Stimulated activated CD8-positive, alpha-beta memory T cell treated with anti-CD3 and anti-CD28 coated beads, Interleukin-4, amount 100 ng/mL, for 24 hours (primary cell): ENCODE measurements at places on chromosomes 2 and 18.
A peak's percentile ranks its signal among the peaks of the same experiment; 100 is the strongest.

GRCh38 chr18:36316246-36316645 lies 18.7 kb downstream of the FHOD3 start:
- no peak for DNase-seq

DNA sequence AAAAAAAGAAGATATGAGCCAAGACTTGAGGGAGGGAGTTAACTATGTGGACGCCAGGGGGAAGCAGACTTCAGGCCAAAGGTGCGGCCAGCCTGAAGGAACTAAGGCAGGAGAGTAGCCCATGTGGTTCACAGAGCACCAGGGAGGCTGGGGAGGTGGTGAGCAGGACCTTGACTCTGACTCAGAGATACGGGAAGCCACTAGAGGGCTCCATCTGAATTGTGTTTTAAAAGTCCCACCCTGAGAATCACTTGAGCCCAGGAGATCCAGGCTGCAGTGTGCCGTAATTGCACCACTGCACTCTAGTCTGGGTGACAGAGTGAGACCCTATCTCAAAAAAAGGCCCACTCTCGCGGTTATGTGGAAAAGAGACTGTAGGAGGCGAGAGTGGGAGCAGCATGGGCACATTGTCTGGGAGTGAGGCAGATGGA lies 12.3 kb downstream of the CEP192 start:
- DNase-seq = no peak

DNA sequence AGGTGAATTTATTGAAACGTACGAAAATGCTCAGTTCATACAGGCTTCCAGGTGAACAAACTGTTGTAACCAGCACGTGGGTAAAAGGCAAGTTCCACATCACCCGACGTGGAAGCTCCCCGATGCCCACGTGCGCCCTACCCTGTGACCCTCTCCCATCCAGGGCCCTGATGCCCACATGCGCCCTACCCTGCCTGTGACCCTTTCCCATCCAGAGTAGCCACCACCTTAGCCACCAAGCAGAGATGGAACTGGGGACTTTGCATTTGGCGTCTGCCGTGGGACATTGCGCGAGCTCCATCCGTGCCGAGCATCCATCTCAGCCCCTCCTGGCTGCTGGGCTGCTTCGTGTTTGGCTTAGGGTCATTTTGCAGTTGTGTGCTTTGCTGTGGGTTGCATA lies 37.5 kb downstream of the ANO7 start:
- no peak for DNase-seq

GRCh38 chr2:192885569-192886160 lies 690.9 kb upstream of the TMEFF2 start:
- no peak for DNase-seq

GRCh38 chr2:69083235-69083748 lies 70.3 kb downstream of the ANTXR1 start:
- no peak for DNase-seq

GRCh38 chr18:60809937-60810336 lies 437.4 kb upstream of the MC4R start:
- DNase-seq = no peak

- DNase-seq = no peak
Observed at GRCh38 chr2:238306672-238306998, 13.7 kb upstream of the TRAF3IP1 start.

GRCh38 chr2:172792711-172793110 lies 57.1 kb downstream of the RAPGEF4 start:
- DNase-seq = no peak

- DNase-seq = no peak
Observed at GRCh38 chr2:225086915-225087314, 44.6 kb upstream of the DOCK10 start.

DNA sequence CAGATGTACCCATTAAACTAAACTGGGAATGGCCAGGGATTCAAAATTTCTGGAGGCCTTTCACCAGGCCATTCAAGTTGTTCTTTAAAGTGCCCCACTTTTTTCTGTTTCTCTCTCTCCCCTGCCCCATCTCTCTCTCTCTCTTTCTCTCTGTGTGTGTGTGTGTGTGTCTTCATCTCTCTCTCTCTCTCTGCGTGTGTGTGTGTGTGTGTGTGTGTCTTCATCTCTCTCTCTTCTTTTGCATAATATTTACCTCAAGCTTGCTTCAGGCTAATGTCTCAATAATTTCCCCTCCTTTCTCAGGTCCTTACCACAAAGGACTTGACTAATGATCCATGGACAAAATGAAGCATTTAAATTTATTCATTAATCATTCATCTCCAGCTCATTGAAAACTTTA lies 164.2 kb upstream of the KLHL14 start:
- DNase-seq = no peak

GRCh38 chr2:146324951-146325350 lies 1519.9 kb upstream of the ACVR2A start:
- DNase-seq = no peak

DNA sequence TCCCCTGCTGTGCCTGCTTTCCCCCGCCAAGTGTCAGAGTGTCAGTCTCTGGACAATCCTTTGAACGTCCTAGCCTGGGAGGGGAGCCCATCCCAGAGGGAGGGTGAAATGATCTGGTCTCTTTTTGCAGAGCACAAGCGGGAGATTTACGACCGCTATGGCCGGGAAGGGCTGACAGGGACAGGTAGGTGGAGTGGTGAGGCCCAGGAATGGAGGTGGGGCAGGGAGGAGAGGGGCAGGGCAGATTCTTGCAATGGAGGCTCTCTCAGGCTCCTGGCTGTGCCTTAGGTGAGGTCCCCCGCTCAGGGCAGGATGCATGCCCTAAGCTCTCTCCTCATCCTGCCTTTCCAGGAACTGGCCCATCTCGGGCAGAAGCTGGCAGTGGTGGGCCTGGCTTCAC lies 2.4 kb downstream of the DNAJB2 start:
- DNase-seq = no peak

- DNase-seq = no peak
Observed at GRCh38 chr2:198662905-198663304, 794.8 kb downstream of the SATB2 start.

DNA sequence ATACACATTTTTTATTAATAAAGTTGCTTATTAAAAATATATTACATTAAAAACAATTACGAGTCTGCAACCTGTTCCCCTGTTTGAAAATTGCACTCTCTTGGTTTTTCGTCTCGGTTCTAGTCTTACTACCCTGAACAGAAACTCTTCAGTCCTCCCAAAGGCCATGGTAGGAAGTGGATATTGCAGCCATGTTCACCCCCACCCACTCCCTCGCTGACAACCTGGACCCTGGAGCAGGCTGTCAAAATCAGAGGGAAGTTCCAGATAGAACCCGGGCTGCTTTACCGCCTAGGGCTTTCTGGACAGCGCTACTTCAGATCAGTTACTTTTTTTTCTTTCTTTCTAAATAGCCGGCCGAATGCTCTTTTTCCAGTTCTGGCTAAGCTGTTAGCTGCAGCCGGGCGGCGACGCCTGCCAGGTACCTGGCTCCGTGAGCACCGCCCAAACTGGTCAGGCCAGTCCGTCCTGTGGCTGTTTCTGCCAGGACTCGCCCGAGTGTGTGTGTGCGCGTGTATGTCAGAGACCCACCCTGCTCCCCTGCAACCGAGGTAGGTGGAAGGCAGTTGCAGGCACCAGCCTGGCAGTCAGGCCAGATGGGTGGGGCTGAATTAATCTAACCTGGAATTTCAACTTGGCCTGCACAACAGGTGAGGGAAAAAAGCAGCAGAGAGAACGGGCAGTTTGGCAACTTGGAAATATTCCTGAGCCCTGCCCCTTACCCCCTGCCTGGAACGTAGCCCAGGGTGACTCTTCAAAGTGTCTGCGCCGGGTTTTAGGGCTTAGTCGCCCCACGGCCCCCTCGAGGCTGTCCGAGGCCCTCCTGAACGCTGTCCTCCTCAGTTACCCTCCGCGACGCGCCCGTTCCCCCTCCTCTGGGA lies 1.1 kb upstream of the TET3 start:
- DNase-seq = no peak

- DNase-seq = no peak
Observed at GRCh38 chr2:21142149-21142548, 18.4 kb downstream of the TDRD15 start.

GRCh38 chr2:207901829-207902228 lies 123.5 kb downstream of the PLEKHM3 start:
- no peak for DNase-seq

DNA sequence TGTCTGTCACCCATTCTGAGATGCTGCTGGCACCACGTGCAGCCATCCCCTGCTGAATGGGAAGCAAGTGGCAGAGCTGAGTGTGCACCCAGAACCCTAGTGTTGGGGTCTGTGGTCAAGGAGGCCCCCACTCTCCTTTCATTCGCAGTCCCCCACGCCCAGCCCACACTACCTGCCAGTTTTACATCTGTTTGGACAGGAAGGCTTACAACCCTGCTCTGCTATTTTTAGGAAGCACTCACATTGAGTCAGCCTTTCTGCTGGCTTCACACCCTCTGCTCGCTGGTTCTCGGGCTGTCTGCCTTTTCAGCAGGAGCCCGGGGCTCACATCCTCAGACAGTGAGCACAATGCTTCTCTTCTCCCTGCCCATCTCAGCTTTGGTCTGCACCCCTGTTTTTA lies 10.7 kb upstream of the ADCY3 start:
- peak; percentile 24 for DNase-seq

GRCh38 chr2:239689985-239690384 lies 289.2 kb upstream of the HDAC4 start:
- DNase-seq = no peak

DNA sequence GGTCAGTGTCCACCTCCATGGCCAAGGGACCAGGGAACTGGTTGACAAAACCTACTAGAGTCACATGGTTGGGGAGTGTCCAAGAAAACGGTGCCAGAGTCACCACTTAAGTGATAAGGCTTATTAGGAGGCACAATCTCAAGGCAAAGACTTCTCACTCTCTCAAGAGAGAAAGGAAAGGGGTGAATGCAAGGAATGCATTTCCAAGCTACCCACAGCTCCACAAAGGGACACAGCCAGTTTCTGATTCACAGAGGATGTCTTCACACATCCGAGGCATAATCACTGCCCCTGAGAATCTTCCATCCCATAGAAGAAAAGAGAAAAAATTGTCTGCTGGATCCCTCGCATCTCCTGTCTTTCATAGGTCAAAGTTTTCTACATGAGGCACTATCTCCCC lies 269.3 kb downstream of the TNS1 start:
- no peak for DNase-seq

GRCh38 chr2:107743274-107743673 lies 83.4 kb upstream of the RGPD4 start:
- DNase-seq = no peak
